Naive thymus-derived CD4-positive, alpha-beta T cell (primary cell): ENCODE measurements at places on chromosomes 5 and 9. TPM values are rescaled to one million over a fixed set of nuclear protein-coding genes. Genes with fewer than 3 reads are reported as not detected.

The TMEM8B gene
- total RNA-seq: 10.8 TPM

The CBY3 gene
- 0.84 TPM for total RNA-seq

The FANCC gene
- total RNA-seq: 7.8 TPM

The CLTB gene
- total RNA-seq: 67.2 TPM

The PCDHGA1 gene
- total RNA-seq: 0.08 TPM

The PCDHB4 gene
- 0.19 TPM for total RNA-seq

The OCLN gene
- total RNA-seq: 0.36 and 0.44 TPM in 2 replicates

The SPATA31C1 gene
- not detected for total RNA-seq

The PCDHB3 gene
- total RNA-seq: not detected

The PCDHA1 gene
- not detected for total RNA-seq

The OBP2B gene
- total RNA-seq: not detected

The IRX4 gene
- not detected for total RNA-seq

The GALNT10 gene
- 50.7 and 56.4 TPM in 2 replicates for total RNA-seq

The GLRA1 gene
- not detected for total RNA-seq

The MYMK gene
- not detected in 2 replicates for total RNA-seq

The PCDHGB6 gene
- total RNA-seq: 0.19 TPM
